SK-N-SH treated with all-trans-retinoic acid at 6 μM for 48 hours (cell line): ENCODE measurements at places on chromosomes 1 and 21.

- ATAC-seq: peak; percentile 37; the same call in 1 of the 3 replicates
These were observed 9.3 kb downstream of the SLAMF8 start for GRCh38 chr1:159835862-159836525.

GRCh38 chr1:6440198-6441126 lies 15.9 kb downstream of the ESPN start:
- peak; percentile 56 for ATAC-seq

- no peak for ATAC-seq
These were observed 60.2 kb downstream of the SKI start for GRCh38 chr1:2288311-2288710.

DNA sequence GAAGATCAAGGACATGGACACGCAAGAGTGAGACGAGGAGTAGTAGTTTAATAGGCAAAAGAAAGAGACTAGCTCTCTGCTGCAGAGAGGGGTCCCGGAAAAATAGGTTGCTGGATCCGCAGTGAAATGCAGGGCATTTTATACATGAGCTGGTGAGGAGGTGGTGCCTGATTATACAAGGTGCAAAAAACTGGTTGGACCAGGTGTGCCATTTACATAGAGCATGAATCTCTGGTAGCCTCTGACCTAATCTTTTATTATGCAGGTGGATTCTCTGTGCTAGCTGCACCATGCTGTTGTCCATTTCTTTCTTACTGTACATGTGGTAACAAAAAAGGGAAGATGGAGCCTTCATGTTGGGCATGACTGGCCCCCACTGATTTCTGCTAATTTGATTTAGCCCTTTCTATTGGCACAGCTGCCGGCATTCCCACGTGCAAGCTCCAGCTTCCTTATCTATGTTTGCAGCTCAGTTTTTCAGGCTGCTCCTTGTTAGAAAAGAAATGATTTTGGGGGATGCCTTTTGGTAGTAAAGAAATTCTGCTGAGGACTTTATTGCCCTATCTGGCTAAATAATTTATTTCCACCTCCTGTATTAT lies 548.1 kb downstream of the BRINP3 start:
- ATAC-seq: no peak

GRCh38 chr1:201636510-201636971 lies 97.6 kb downstream of the NAV1 start:
- peak; percentile 9 for ATAC-seq

- peak; percentile 99 for ATAC-seq
These were observed 738.5 kb upstream of the CHRM3 start for GRCh38 chr1:238647877-238648276.

- ATAC-seq: peak; percentile 42; the same call in 2 of the 3 replicates
These were observed 979 bp downstream of the PIGM start for GRCh38 chr1:160030657-160031364.

DNA sequence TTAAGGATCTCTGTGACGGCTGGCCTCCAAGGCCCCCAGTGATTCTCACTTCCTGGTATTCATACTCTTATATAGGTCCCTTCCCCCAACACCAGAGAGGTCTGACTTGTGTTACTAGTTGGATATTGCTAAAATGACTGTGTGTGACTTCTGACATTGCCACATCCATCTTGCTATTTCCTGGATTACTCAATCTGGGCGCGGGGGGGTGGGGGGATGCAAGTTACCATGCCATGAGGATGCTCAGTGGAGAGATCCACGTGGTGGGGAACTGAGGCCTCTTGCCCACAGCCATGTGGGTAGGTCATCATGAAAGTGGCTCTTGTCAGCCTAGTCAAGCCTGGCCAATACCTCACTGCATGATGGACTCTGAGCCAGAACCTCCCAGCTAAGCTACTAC lies 117.0 kb downstream of the UBE2U start:
- ATAC-seq: no peak

DNA sequence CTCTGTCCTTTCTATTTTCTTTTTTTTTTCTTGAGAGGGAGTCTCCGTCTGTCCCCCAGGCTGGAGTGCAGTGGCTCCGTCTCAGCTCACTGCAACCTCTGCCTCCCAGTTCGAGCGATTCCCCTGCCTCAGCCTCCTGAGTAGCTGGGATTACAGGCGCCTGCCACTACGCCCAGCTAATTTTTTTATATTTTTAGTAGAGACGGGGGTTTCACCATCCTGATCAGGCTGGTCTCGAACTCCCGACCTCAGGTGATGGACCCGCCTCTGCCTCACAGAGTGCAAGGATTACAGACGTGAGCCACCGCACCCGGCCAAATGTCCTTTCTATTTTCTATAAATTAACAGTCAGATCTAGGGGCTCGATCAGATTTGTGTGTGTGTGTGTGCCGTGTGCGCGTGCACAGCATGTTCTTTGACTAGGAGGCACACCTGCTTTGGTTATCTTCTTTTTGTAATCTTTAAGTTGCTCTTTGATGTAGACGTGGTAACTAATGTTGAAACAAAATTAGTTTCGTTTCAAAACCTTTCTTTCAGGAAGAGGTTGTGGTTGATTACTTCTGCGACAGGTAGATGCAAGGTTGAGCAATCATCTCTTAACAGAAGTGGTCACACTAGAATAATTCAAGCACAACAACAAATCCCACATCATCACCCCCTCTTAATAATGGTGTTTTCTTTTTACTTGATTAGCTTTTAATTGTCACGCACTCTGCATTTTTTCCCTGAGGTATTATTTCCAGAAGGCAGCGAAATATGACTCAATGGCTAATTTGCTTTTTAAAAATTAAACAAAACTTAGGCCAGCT lies 779 bp upstream of the DEGS1 start:
- no peak for ATAC-seq
